ENCODE measurements at places on chromosomes 6 and 20. TPM values are rescaled to one million over a fixed set of nuclear protein-coding genes. Genes with fewer than 3 reads are reported as not detected.

HLA-DQB1 gene
- not detected for total RNA-seq

EEF1A2 gene
- total RNA-seq = 88.1 TPM

LST1 gene
- not detected for total RNA-seq

TRIM10 gene
- total RNA-seq = not detected

MYO6 gene
- 9.4 TPM for total RNA-seq

WFDC12 gene
- not detected for total RNA-seq

ZGPAT gene
- 33.2 TPM for total RNA-seq

LTB gene
- not detected for total RNA-seq

OR2J3 gene
- total RNA-seq = not detected

C6orf141 gene
- total RNA-seq = 21.5 TPM

TMC2 gene
- total RNA-seq = not detected

CGAS gene
- total RNA-seq = not detected

BPI gene
- total RNA-seq = not detected

RFX6 gene
- not detected for total RNA-seq

EPHA7 gene
- total RNA-seq = not detected
